ENCODE measurements at places on chromosomes 5 and 9.

DNA sequence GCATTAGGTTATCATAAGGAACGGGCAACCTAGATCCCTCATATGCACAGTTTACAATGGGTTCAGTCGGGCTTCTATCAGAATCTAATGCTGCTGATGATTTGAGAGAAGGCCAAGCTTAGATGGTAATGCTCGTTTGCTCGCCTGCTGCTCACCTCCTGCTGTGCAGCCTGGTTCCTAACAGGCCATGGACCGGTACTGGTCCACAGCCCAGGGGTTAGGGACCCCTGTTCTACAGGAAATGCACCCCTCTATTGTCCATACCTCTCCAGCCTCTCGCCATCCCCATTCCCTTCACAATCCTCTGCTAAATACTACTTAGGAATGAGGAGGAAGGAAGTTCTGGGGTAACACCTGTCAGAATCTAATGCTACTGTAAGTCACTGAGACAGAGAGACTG, 75.1 kb downstream of the OXCT1 start:
- DNase-seq, result no peak

- no peak for DNase-seq
Observed at GRCh38 chr9:81552581-81552991, 136.8 kb downstream of the TLE1 start.

DNA sequence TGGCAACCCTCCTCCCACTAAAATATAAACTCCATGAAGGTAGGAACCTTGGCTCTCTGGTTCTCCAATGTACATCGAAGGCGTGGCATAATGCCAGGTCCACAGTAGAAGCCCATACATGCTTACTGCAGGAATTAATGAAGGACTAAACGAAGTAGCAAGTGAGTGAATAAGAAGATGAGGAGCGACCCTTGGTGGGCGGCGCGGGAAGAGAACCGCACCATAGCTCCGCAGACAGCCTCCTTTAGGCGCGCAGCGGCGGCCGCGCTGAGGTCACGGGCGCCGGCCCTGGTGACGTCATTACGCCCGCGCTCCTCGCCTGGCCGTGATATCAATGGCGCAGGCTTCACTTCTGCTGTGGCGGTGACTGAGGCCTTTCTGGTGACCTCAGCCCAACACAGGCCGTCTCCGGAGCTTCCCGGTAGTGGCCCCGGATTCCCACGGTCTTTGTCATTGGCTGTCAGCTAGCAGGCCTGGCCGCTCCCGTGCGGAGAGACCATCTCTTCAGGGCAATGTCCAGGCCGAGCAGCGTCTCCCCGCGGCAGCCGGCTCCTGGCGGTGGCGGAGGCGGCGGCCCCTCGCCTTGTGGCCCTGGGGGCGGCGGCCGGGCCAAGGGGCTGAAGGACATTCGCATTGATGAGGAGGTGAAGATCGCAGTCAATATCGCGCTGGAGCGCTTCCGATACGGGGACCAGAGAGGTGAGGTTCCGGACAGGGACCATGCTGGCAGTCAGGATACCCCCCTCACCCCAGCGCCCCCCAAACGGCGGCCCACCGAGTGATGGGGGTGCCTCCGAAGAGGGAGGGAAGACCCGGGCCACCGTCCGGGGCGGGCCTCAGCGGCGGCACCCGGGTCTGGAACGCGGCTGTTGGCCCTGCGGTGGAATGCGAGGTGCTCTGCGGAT, at the start of gene YTHDC2:
Gene YTHDC2 (plus strand): TSS at position 311 of the 905 bp plus-strand sequence. CDS start 202 bp downstream, at position 513.
- DNase-seq, result peak; percentile 66

DNA sequence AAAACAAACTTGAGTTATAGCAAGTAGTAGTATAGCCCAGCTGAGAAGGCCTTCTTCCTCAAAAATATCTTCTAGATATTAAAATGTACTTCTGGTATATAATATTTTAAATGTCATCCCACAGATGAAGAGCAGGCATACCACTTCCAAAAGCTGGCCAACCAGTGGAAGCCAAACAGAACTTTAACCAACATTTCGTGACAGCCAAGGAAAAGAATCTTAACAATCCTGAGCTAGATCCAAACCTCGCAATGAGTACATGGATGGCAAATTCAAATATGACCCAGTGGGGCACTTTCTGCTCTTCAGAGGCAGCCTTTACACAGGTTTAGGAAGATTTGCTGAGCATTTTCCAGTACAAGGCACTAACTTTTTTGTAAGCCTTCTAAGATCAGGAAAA, 91.8 kb upstream of the ACO1 start:
- no peak for DNase-seq

- no peak for DNase-seq
Observed at GRCh38 chr5:126115059-126115629, 308.1 kb upstream of the GRAMD2B start.

- DNase-seq, result no peak
Observed at GRCh38 chr9:4092793-4093709, 206.8 kb downstream of the GLIS3 start.

GRCh38 chr5:59709346-59709821, 184.1 kb downstream of the PDE4D start:
- no peak for DNase-seq

GRCh38 chr9:132381966-132382541, 24.6 kb downstream of the TTF1 start:
- no peak for DNase-seq

DNA sequence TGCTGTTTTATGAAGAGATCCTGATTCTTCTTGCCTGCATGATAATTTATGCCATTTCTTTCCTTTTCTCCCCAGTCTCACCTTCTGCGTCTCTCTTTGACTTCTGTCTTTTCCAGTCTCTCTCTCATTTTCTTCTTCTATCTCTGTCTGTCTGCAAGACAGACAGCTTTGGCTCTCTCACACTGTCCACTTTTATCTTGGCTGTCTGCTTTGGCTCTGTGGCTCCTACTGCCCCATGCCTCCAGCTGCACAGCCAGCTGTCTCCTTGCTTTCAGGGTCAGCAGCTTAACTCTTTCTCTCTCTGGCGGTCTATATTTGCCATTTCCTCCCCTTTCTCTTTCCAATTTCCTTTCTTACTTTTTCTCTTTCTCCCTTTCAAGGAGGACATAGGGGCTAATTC, 971.1 kb upstream of the COX7C start:
- no peak for DNase-seq

GRCh38 chr5:7662289-7662688, 188.6 kb downstream of the CFAP90 start:
- no peak for DNase-seq

DNA sequence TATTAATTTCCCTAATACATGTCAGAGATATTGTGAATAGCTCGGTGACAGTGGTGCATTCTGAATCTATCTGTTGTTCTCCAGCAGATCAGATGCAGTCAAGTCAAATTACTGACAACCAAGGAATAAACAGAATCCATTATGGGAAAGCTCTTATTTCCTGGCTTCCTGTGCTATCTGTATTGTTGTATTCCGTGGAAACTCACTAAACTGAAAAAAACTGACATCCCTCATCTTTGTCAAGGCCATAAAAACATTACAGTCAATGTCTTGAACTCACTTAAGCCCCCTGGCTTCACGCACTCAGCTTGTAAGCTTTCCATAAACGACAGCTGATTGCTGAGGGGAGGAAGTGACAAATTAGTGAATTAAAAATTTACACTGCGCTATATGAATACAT, 245.9 kb downstream of the CTNND2 start:
- no peak for DNase-seq

DNA sequence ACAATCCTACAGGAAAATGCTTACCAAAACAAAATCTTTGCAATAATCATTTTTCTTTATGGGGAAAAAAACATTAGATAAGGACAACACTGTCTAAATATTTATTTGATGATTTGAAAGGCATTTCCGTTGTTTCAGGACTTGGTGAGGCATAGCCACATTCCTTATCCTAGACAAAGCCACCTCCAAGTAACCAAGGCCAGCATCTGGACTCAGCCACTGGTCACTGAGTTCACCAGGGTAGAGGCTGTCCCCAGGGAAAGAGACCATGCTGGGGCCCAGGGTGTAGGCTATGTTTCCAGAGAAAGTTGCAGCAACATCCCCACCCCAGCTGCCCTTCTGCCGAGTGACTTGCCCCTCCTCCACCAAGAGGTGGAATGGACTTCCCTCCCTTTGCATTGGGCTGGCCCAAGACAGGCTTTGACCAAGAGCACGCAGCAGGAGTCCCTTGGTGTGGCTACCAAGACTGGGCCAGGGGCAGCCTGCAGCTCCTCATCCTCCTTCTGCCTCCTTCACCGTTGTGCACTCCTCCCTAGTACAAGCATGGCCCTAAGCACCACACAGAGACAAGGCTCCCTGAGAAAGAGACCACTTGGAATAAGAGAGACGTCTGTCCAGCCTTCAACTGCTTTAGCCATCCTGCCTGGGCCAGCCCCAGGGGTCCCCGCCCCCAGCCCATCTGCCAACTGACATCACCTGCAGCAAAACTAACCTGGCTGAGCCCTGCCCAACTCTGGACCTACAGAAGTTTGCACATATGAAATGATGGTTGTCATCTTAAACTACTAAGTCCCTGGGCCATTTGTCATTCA, 68.1 kb upstream of the SPIN1 start:
- DNase-seq, result no peak

GRCh38 chr5:157203417-157203816, 22.8 kb downstream of the ITK start:
- no peak for DNase-seq

- DNase-seq, result no peak
Observed at GRCh38 chr9:100088202-100088601, 10.6 kb downstream of the ERP44 start.

DNA sequence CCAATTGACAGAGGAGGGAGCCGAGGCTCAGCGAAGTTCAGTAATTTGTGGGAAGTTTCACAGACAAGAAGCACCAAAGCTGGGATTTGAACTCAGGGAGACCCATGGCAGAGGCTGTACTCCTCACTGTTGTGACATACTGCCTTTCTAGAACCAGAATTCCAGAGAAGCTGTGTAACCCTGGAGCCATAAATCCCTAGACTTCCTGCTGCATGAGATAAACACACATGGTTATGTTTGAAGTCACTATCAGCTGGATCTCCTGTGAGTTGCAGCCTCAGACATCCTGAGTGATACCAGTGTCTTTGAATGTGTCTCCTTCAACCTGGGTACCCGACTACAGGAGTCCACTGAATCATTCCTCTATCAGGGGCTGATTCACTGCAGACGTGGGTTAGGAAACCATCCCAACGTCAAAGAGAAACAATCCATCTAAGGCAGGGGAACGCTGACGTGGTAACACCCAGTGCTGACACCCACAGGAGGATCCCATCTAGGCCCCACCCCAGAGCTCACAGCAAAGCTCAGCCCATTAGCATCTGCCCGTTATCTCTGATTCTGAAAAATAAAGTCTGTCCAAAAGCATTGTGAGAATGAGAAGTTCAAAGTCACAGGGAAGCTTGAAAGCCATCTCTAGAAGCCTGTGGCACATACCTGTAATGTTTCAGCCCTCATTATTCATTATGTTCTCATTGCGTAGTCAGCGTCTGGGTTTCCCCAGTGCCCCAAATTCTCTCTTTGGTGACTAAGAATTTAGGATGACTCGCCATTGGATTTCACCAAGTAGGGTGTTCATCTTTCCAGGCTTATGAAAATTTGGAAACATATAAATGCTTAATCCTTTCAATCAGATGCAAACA, 36.3 kb upstream of the BASP1 start:
- no peak for DNase-seq

- DNase-seq, result no peak
Observed at GRCh38 chr9:130423272-130423671, 21.5 kb upstream of the ASS1 start.

GRCh38 chr9:134230092-134230941, 66.0 kb upstream of the RNU6ATAC start:
- no peak for DNase-seq

DNA sequence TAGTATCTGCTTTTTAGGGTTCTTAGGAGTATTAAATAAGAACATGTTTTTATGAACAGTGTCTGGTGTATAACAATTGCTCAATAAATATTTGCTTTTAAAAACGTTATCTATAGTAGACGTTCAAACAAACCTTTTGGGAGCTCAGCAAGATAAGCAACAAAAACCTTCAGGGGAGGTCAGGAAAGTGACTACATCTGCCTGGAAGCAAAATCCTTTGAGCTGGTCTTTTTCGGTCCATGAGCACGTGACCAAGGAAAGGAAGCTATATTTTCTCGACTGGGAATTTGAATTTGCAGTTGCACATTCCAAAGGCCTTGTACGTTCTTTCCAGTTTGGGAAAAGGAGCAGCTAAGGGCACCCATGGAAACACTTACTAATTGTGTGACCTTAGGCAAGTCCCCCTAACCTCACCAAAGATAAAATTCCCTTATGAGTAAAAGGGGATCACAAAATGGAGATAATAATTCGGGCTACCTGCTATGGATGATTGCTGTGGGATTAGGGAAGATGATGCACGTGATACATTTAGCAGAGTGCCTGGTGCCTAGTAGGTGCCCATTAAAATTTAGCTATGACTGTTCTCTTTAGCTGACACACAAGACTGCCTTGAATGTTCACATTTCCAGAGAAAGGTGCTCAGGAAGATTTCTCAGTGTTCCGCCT, 45.4 kb downstream of the PTTG1 start:
- no peak for DNase-seq

DNA sequence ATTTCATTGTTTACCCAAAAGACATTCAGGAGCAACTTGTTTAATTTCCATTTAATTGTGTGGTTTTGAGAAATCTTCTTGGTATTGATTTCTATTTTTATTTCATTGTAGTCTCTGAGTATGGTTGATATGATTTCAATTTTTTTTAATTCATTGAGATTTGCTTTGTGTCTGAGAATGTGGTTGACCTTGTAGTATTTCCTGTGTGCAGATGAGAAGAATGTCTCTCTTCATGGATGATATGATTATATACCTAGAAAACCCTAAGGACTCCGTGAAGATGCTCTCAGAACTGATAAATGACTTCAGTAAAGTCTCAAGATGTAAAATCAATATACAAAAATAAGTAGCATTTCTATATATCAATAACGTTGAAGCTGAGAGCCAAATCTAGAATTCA, 202.4 kb upstream of the CDH9 start:
- no peak for DNase-seq

DNA sequence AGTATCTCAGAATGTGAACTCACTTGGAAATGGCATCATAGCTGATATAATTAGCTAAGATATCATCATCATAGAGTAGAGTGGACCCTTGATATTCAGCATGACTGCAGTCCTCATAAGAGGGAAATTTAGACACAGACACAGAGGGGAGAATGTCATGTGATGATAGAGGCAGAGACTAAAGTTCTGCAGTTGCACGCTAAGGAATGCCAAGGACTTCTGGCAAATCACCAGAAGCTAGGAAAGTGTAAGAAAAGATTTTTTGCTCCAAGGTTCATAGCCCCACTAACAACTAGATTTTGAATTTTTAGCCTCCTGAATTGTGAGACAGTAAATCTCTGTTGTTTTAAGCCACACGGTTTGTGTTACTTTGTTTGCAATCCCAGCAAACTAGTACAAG, 612.6 kb upstream of the ST8SIA4 start:
- no peak for DNase-seq

GRCh38 chr9:79662537-79662956, 90.8 kb downstream of the TLE4 start:
- no peak for DNase-seq
